Coronary artery (tissue), 2 donors: ENCODE measurements at places on chromosomes 12 and 14.

DNA sequence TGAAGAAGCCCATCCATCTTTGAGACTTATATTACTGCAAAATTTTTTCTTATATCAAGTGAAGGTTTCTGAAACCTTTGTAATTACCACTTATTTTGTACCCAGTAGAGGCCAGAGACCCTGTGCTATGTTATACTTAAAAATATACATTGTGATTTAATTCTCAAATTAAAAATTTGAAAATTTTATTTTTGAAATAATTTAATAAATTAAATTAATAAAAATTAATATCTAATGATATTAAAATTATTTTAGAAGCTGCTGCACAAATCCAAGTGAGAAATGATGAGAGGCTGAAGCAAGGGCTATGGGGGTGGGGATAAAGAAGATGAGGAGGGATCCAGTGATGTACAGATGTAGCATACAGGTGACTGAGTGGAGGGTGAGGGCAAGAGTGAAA, 258.8 kb downstream of the APAF1 start:
- DNase-seq = no peak

DNA sequence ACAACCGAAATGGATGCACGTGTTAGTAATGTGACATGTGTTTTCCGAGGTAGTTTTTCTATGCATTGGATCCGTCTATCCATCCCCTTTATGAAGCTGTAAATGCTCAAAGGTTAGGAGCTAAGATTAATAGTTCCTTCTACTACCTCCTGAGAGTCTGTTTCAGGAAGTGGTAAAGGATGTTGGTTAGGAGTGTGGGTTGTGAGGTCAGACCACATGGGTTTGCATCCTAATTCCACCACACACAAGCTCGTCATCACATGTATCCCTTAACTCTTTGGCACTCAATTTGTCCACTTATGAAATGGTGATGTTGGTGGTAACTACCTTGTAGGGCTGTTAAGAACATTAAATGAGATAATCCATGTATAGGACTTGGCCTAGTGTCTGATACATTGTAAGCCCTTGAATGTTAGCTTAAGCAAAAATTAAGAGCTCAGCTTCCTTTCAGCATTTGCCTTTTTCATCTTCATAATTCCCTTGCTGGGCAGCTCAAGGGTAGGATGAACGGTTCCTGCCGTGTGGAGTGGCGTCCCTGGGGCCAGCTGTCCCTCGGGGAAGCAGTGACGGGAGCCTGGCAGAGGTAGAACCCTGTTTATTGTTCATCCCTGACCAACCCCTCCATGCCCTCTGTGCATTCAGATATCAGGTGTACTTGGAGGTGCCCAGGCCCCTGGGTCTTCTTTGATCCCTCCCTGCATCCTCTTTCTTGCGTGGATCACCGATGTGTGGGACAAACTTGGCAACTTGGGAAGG, 52.3 kb downstream of the TSPAN9 start:
- no peak for DNase-seq

DNA sequence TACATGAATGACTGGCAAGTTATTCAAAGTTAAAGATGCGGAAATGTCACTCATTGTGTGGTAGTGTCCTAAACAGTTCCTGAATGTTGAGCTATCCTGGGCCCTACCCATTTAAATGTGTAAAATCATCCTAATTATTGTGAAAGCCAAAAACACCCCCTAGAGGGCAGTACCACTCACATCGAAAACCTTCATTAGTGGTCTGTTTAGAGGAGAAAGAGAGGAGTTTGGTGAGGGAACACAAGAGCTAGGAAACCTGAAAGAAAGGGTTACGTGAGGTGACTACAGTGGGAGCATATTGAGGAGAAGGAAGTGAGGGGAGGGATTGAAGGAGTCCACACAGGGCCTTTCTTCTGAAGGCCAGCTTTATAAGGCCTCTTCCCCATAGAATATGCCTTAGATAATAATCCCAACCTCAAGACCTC, 2.5 kb upstream of the TEP1 start:
- no peak for DNase-seq

DNA sequence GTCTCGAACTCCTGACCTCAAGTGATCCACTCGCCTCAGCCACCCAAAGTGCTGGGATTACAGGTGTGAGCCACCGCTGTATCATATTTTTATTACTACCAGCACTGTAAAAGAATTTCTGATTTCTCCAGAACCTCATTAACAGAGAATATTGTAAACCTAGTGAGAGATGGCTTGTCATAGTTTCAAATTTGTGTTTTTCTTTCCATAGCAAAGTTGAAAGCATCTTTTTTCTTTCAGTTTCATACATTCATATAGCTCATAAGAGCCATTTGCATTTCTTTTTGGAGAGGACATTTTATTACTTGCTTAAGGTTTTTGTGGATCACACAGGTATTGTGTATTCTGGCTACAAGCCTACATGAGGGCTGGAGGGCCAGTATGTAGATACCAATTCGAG, 58.0 kb downstream of the MIS18BP1 start:
- no peak for DNase-seq

DNA sequence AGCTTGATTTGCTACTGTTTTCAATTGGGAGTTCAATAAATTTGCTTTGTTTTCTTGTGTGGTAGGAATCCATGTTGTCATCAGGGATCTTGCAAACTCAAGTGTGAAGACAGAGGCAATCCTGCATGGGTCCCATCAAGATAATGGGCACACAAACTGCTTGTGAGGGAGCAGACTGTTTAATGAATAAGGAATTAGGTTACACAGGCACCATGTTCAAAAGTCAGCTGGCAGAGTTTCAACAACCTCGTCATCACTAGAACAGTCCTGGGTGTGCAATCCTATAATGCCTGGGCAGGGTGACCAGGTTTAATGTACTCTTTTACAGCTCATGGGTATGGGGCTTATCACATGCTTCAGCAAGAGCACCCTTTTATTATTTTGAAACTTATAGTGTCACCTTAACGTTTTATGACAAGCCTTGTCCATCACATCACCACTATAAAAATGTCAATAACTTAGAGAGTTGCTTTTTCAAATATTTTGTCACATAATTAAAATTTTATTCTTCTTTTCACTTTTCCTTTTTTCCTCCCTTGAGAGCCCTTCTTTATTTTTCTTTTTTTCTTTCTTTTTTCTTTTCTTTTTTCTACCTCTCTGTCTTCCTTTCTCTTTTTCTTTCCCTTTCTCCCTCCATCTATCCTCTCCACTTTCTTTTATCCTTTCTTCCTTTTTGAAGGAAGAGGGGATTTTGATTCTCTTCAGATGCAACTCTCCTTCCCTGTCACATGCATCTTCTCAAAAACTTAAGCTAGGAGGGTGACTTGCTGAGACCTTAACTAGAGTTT, 252.2 kb upstream of the ATP2B1 start:
- DNase-seq = no peak

- no peak for DNase-seq
Observed at GRCh38 chr12:80576641-80577418, 130.6 kb upstream of the MYF6 start.

DNA sequence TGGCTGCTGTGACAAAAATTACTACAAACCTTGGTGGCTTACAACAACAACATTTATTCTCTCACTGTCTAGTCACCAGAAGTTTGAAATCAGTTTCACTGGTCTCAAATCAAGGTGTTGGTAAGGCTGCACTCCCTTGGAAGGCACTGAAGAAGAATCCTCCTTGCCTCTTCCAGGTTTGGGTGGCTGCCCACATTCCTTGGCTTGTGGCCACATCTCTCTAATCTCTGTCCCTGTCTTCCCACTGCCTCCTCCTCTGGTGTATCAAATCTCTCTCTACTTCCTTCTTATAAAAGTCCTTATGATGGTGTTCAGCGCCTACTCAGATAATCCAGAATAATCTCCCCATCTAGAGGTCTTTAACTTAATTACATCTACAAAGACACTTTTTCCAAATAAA, 31.0 kb downstream of the PLCZ1 start:
- DNase-seq = no peak

- DNase-seq = no peak
Observed at GRCh38 chr14:85416771-85417170, 113.2 kb upstream of the FLRT2 start.

- no peak for DNase-seq
Observed at GRCh38 chr14:49363821-49364751, 222.1 kb downstream of the RPS29 start.

DNA sequence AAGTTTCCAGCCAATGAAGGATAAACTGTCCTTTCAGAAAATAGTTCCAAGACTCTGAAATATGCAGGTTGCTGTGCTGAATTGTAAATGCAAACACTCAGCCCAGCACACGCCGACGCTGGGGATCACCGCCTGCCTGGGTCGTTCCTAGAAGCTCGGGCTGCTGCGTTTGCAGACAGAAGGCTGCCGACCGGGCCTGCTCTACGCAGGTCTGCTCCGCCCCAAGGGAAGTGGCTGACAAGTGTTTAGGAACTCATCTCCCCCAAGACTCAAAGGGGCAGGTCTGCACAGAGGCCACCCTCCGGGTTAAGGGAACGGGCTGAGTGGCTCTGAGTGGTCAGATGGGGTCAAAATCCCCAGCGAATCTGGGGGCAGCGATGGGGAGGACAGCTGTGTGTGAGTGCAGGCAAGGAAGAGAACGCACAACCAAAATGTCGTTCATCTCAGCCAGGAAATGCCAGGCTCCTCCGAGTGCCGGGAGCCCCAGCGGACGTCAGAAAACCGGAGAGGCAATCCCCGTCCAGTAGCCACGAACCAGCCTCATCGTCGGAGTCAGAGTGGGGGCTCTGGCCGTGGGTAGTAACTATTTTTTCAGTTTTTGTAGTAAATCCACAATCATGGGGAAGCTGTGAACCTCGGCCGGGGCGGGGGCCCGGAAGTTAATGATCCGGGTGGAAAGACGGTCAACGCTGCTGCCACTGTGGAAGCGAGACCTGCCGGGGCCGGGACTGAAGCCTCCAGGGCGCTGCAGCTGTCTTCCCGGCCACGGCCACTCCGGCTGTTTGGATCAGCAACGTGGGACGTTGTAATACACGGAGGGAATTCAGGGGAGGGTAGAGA, 6.0 kb downstream of the GALNT9 start:
- no peak for DNase-seq

GRCh38 chr14:60981633-60982455, 799 bp downstream of the SLC38A6 start:
- no peak for DNase-seq

DNA sequence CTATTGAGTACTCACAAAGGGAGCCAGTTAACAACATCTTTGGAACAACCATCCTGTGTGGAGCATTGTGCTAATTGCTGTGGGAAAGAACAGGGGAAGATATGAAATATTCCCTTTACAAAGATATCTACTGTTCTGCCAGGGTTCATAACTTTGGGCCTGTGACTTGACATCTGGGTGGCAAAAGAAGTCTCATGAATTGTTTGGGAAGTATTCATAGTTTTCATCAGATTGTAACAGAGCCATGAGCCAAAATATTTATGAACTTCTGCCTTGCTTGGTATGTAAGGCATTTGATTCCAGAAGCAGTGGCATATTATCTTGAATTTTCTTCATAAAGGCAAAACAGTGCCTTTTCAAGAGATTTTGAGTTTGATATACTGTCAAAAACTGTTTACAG, 816.2 kb downstream of the DIO2 start:
- no peak for DNase-seq

DNA sequence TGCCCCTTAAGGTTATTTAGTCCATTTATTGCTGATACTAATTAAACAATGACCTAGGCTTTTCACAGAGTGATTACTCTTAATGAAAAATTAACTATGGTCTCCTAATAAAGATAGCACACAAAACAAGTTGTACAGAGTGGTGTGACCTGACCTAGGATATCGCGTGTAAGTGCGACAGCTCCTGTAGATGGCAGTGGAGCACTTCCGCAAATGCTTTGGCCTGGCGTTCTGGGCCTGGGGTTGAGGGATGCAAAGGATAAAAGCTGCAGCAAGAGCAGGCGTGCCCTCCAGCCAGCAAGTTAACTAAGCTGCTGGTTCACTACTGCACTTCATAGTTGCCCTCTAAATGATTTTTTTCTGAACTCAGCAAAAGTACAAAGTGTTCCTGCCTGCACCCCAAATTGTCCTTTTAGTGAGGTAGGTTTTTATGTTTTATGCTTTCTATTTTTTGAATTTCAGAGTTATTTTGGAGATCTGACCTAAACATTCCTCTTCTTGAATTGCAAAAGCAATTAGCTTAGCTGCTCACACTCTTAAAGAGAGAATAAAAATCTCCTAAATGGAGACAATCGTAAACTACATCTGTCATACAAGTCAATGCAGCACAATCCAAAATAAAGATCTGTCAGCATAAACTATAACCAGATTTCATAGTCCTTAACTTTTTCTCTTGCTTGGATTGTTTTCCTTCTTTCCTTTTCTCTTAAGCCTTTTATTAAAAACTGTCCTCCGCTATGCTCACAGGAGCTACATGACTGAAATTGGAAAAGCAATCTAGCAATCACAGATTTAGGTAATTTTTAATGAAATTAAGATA, 379.6 kb downstream of the LRIG3 start:
- peak; percentile 82 for DNase-seq

DNA sequence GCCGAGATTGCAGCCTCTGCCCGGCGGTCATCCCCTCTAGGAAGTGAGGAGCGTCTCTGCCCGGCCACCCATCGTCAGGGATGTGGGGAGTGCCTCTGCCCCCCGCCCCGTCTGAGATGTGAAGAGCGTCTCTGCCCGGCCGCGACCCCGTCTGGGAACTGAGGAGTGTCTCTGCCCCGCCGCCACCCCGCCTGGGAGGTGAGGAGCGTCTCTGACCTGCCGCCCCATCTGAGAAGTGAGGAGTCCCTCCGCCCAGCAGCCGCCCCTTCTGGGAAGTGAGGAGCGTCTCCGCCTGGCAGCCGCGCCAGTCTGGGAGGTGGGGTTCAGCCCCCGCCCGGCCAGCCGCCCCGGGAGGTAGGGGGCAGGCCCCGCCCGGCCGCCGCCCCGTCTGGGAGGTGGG, 544.0 kb downstream of the CCER1 start:
- DNase-seq = no peak

DNA sequence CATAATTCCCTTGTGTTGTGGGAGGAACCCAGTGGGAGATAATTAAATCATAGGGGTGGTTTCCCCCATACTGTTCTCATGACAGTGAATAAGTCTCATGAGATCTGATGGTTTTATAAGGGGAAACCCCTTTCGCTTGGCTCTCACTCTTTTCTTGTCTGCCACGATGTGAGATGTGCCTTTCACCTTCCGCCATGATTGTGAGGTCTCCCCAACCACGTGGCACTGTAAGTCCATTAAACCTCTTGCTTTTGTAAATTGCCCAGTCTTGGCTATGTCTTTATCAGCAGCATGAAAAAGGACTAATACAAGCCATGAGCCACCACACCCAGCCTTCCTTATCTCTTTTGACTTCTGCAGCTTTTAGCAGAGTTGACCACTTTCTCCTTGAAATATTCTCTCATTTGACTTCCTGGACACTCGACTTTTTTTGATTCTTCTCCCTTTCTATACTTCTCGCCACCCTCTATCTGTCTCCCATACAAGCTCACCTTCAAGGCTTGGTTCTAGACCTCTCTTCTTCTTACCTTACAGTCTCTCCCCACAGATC, 2.3 kb downstream of the MTERF2 start:
- no peak for DNase-seq

GRCh38 chr14:76937181-76938091, 91.1 kb downstream of the IRF2BPL start:
- DNase-seq = peak; percentile 88

DNA sequence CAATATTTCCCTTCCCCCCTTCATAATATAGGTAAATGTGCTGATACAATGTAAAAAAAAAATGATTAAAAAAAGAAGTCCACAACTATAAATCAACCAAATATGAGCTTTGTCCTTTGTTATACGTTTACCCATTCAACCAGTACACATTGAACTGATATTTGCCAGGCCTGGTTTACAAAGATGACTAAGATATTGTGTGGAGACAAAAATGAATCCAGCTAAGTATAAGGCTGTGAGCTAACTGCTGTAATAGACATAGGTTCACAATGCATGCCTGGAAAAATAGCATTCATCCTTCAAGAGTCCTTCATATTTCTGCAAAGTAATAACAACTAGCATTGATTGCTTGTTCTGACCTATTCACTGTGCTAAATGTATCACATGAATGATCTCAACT, 6.9 kb downstream of the C12orf56 start:
- DNase-seq = no peak

GRCh38 chr12:86456241-86456640, 200.1 kb upstream of the MGAT4C start:
- DNase-seq = no peak
